Thoracic aorta (tissue), 2 donors: ENCODE measurements at places on chromosomes 12 and 14.

DNA sequence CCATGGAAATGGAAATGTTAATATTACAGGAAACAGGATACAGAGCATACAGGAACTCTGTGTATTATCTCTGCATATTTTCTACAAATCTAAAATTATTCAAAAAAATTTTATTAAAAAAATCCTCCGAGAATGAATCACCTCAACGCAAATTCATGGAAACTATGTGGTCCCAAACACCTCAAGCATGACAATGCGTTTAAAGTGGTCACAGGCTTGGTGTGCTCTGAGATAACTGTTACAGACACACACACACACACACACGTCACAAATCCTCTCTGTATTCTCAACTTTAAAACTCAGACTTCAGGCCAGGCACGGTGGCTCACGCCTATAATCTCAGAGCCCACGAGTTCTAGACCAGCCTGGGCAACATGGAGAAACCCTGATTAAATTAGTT lies 45.3 kb upstream of the MTERF2 start:
- no peak for DNase-seq

- DNase-seq, result no peak
Observed at GRCh38 chr12:111705672-111706071, 19.8 kb downstream of the ACAD10 start.

DNA sequence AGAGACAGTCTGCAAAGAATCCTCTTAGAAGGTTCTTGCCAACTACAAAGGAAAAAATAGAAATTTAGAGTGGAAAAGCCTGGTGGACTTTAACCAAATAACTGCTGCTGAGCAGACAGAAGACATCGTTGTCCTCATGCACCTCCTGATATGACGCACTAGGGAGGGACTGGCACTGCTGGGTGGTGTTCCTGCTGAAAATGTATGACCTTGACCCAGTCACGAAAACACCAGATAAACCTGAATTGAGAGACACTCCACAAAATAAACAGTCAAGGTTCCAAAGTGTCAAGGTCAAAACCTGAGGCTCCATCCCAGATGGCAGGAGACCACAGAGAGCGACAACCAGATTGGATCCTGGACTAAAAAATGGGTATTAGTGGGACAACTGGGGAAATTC lies 61.9 kb downstream of the CHGA start:
- no peak for DNase-seq

GRCh38 chr12:6192604-6193380 lies 7.4 kb upstream of the CD9 start:
- DNase-seq, result no peak

- no peak for DNase-seq
Observed at GRCh38 chr12:108635201-108635996, 1.7 kb upstream of the SELPLG start.

- DNase-seq, result no peak
Observed at GRCh38 chr14:47746986-47747385, 71.6 kb upstream of the MDGA2 start.

DNA sequence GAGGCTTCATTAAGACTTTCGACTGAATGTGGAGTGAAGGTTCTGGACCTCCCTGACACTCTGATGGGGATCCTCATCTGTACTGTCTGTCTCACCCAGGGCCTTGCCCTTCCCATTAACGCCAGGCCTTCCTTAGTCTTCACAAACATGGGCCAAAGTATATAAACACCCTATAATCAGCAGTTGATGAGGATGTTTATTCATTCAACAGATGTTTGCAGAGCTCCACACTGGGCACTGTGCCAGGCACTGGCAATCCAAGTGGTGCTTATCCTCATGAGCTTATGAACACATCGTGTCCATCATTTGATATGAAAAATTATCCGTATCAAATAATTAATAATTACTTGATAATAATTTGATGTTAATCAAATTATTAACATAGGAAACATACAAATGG lies 454.4 kb downstream of the FUT8 start:
- no peak for DNase-seq

DNA sequence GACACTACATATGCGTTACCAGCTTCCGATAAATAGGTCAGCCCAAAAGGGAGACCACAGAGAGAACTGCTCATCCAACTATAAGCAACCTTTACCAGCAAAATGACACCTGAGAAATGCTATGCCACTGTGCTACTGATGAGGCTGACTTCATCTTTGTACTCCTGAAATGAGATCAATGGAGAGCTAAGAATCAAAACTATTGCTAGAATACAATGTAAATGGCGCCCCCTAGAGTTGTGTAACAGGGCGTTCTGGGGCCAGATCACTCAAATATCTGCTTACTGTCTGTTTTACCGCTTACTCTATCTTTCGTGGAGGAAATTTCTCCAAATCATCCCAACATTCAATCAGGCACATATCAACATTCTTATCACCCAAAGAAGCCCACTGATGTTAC lies 4.6 kb downstream of the ZNF384 start:
- DNase-seq, result no peak

GRCh38 chr14:50943261-50943942 lies 881 bp downstream of the PYGL start:
- no peak for DNase-seq

DNA sequence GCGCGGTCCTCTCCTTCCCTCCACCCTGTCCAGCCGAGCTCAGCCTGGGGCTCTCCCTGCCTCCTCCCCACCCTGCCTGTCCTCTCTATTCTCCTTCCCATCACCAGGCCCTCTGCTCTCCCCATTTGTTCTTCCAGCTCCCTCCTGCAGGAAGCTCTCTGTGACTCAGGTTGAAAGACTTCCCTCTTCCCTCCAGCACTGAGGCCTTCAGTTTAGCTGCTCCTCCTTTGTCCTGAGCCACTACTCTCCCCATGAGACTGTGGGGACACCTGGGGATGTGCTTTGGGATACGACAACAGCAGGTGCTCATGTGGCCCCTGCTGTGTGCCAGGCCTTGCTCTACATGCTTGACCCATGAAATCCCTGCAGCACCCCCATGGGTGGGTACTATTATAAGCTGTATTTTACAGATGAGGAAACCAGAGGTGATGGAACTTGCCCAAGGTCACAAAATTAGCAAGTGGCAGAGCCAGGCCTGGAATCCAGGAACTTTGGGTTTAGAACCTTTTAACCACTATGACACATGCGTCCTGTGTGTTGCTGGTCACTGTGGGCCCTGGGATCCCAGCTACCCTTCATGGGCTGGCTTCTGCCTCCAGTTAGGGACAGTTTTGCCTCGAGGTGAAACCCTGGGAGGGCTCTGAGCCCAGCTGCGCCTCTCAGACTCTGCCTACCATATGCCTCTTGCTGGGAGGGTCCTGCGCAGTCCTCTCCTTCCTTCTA lies 5.5 kb downstream of the KRT80 start:
- no peak for DNase-seq

GRCh38 chr12:77374673-77375072 lies 309.3 kb upstream of the E2F7 start:
- DNase-seq, result no peak

GRCh38 chr12:52148464-52149181 lies 43.2 kb downstream of the KRT80 start:
- DNase-seq, result no peak

DNA sequence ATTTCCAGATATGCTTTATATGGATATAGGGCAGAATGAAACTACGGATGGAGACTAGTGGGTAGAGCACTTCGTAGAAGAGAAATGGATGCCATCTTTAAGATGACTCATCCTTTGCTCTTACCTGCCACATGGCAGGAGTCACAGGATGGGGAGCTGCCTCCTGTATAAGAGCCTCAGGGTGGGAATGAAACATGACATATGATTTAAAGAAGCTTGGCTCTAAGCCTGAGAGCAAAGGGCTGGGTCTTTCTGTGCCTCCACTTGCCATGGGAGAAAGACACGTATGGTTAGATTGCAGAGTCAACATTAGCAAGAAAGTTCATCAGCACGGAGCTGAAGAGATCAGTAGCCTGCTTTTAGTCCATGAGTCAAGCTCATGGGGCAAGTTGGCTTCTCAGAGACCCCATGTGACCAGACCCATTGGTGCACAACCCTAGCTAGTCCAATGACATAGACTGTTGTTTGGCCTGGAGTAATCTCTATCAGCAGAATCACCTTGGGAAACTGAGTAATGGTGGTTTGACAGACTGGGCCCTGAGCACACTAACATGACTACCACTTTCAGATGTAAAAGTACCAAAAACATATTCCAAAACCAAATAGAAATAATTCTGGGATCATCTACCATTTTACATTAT lies 38.1 kb upstream of the IL22 start:
- no peak for DNase-seq
